Activated naive CD4-positive, alpha-beta T cell treated with anti-CD3 and anti-CD28 coated beads, Interleukin-2, amount 10 ng/mL, durations not matched to agents 7 days and 5 days (primary cell): ENCODE measurements at places on chromosomes 4 and X.

DNA sequence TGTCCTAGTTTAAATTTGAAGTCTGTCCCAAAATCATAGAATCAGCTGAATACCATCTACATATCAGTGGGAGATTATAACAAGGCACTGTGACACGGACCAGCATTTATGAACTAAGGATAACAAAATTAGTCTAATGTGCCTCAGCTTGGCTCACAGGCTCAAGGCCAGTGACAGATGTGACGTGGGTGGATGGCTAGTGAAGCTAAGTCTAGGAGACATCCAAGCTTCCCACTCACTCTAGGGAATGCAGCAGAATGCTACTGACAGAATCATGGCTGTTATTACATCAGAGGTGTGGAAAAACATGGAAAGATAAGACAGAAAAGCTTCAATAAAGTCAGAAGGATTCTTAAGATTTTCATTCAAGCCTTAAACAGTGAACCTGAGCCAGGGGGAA is 329.9 kb downstream of the NAF1 start:
- DNase-seq: no peak

- peak; percentile 28 for DNase-seq
These were observed 17.2 kb downstream of the RASGEF1B start for GRCh38 chr4:81454499-81454898.

- DNase-seq: no peak
These were observed 627.9 kb downstream of the IQCM start for GRCh38 chr4:149187726-149188125.

DNA sequence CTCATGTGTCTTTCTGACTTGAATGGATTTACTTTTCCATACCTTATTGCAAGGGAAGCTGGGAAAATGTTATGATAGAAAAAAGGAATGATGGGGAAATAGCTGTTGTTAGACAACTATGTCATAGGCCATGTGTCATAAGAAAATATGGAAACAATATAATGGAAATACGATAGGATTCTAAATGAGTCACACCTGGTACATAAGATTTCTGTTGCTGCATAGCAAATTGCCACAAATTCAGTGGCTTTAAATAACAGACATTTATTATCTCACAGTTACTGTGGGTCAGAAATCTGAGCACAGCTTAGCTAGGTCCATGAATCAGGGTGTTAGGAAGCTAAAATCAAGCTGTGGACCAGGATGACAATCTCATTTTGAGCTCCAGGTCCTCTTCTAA is 44.6 kb upstream of the ANKRD50 start:
- DNase-seq: no peak

- no peak for DNase-seq
These were observed 180.7 kb upstream of the TENM3 start for GRCh38 chr4:182062458-182062857.

DNA sequence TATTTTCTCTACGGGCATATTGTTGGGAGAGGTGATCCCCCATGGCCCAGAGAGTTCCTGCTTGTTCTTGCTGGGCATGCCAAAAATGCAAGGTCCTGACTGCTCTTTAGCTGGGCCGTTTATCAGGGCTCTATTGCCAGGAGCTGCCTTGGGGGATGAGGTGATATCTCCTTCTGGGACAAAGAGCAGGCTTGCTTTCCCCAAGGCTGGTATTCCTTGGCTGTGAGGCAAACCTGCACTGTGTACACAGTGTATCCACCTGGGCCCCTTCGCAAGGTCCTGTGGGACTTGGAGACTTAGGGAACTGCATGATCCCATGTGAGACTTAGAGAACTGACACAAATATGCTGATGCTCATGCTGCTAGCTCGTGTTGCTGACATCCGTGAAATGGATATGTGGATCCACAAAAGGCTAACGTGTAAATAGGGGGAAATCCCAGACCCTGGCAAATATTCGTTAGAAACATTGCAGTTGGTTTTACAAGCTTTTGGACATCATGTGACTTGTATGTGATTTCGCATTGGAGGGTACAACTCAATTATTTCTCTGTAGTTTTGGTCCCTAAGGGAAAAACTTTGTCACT is 24.4 kb upstream of the ZFX start:
- DNase-seq: no peak

DNA sequence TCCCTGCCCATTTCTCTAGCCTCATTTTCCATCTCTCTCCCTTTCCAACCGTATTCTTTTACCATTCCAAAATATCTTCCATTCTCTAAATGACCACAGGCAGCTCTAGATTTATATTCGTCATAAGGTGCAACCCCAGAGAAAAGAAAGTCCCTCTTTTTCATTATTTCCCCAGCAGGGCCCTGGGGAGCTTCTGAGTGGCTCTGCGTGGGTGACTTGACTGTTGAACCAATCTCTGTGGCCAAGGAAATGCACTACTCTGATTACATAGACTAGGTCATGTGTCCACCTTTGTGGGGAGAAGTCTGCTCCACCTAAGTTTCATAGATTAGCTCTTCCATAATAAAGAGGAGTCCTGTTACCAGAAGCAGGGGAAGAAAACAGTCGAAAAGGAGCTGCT is 51.4 kb downstream of the ATOH1 start:
- DNase-seq: no peak

GRCh38 chr4:112897543-112897942 is 151.9 kb upstream of the ANK2 start:
- DNase-seq: no peak

- DNase-seq: no peak
These were observed 44.6 kb upstream of the LNX1 start for GRCh38 chr4:53635697-53636483.

DNA sequence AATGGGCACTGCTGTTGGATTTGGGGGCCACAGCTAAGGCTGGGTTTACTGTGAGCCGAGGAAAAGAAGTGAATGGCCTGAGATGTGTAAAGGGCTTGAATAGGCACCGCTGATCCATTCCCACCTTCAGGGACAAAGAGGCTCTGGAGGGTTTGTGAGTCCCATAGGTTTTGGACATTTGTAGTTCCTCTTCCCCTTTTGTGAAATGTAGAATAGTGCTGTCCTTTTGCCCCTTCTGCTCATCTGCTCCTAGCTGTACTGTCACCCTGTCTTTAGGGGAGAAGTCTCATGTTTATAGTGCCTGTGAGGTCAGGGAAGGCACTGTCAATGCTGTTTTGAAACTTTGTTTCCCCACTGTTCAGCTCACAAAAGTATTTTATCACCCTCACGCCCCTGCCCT is 26.4 kb upstream of the CLCN4 start:
- no peak for DNase-seq

DNA sequence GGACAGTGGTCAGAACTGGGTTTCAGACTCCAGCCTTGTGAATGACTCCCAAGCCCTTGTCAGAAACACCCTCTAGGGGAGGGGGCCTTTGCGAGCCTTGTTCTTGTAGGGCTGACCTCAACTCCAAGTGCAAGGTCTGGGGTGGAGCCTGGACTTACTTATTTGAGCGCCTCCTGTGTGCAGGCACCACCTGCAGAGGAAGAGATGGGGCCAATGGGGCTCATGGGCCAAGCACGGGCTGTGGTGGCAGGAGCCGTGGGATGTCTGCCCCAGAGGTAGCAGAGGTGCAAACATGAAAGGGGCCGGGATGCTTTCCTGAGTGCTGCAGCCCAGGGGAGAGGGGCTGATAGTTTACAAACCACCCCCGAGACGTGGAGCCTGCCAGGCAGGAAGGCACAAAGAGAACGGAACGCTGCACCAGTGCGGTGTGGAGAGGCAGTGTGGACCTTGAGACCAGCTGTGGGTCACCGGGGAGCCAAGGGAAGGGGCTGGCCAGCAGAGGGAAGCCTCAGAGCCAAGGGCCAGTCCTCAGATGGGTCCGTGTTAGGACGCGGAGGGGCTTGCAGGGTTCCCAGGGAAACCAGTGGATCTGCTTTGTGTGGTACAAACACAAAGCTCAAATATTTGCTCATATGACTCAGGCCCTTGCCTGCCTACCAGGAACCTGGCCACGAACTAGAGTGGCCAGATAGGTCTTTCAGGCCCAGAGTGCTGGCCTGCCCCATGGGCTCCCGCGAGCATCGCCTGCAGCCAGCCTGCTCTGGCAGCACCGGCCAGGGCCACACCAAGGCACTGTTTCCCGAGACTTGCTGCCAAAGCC is 8.7 kb upstream of the TADA2B start:
- no peak for DNase-seq

DNA sequence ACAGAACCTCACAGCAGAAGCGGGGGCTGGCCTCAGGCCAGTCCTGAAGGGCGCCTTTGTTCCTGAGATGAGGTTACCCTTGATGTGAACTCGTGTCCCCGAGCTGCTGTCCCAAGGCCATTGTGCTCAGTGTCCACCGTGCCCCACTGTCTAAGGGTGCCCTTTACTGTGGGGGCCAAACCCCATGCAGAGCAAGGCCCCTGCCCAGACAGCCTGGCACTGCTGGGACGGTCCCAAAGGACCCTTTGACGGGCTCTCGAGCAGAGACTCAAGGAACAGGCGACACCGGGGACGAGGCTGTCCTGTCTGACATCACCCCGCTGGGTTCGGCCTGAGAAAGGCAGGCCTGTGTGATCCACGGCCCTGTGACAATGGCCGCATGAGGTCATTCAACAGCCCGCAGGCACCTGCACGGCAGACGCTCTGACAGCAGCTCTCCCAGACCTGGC is 100.6 kb downstream of the ABLIM2 start:
- DNase-seq: no peak

GRCh38 chr4:139300431-139301112 is 733 bp upstream of the NAA15 start:
- no peak for DNase-seq

- no peak for DNase-seq
These were observed 174.0 kb upstream of the TLL1 start for GRCh38 chr4:165699055-165699454.

DNA sequence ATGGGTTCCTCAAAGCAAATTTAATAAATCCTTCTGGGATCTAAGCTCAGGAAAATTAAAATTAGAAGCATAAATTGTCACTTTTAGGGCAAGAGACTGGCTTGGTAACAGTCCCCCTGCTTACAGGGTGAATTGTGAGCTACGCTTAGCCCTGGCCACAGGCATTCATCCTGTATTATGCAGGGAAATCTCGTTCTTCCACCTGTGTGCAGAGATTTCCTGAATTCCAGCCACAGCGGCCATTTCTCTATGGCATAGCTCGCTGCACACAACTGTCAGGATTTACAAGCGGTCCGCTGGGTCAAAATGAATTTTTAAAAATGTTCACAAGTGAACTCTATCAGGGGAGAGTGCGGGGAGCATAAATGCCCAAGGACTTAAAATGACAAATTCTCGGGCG is 111.9 kb downstream of the DCTD start:
- no peak for DNase-seq

GRCh38 chr4:80454040-80454439 is 118.5 kb downstream of the CFAP299 start:
- no peak for DNase-seq

DNA sequence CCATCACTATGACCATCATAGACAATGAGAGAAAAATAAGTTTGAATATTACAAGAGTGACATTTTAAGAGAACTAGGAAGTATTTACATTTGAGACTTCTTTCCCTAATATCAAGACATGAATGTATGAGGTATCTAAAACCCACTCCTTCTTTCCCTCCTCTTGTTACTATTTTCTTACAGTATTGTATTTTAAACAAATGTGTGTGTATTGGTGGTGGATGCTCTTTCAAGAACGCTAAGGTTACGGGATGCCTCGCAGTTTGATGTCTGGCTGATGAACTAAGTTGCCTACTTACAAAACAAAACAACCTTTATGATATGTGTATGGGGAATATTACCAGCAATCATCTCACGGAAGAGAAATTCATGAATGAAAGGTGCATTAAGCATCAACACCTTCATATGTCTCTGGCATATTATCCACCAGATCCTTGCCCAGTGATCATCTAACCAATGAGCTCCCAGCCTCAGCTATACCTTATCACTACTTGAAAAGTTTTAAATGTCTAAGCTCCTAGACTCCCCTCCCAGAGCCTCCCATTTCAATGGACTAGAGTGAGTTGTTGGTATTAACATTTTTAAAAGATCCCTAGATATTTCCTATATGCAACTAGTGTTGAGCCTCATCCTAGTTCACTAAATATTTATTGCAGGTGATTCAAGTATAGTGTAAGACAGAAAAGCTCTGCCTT is 10.6 kb downstream of the AREG start:
- no peak for DNase-seq

- DNase-seq: no peak
These were observed 689.0 kb downstream of the GRID2 start for GRCh38 chr4:92992758-92993157.

- no peak for DNase-seq
These were observed 250.0 kb downstream of the CFAP299 start for GRCh38 chr4:80585542-80585941.

- no peak for DNase-seq
These were observed at the start of gene DUSP9 for GRCh38 chrX:153646620-153647373. Gene DUSP9 (plus strand): TSS chrX:153647203. CDS start chrX:153647954, 751 bp downstream.

- DNase-seq: no peak
These were observed 32.0 kb upstream of the TBC1D1 start for GRCh38 chr4:37858872-37859271.

GRCh38 chr4:47784222-47784621 is 53.6 kb downstream of the CORIN start:
- DNase-seq: no peak

- no peak for DNase-seq
These were observed 646.9 kb downstream of the FAT4 start for GRCh38 chr4:125961626-125962025.

- no peak for DNase-seq
These were observed 57.0 kb upstream of the PROM1 start for GRCh38 chr4:16140879-16141249.

GRCh38 chr4:82951196-82951595 is 50.7 kb downstream of the THAP9 start:
- no peak for DNase-seq

DNA sequence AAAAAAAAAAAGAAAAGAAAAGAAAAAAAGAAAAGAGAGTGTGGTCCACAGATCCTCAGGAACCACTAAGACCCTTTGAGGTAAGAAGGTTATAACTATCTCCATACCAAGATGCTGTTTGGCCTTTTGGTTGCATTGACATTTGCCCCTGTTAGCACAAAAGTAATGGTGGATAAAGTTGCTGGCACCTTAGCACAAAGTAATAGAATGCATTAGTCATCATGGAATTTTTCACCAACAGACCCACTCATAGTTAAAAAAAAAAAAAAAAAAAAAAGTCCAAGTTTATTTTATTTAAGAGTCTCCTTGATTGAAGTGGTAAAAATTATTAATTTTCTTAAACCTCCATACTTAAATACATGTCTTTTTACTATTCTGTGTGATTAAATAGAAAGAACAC is 78.4 kb upstream of the RBPJ start:
- DNase-seq: no peak

DNA sequence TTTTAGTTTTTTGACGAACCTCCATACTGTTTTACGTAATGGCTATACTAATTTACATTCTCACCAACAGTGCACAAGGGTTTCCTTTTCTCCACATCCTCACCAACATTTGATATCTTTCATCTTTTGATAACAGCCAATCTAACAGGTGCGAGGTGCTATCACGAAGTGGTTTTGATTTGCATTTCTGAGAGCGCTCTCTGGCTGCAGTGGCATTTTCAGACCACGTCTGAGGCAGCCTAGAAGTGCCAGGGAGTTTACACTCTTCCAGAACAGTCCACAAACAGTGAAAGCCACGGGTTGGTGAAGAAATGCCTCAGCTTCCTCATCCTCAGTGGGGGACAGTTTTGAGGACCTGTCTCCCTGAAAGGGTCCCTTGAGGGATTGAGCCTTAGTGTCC is 471.0 kb downstream of the BCOR start:
- DNase-seq: no peak
